Activated naive CD4-positive, alpha-beta T cell treated with anti-CD3 and anti-CD28 coated beads for 36 hours (primary cell): ENCODE measurements at places on chromosomes 3 and 15.

DNA sequence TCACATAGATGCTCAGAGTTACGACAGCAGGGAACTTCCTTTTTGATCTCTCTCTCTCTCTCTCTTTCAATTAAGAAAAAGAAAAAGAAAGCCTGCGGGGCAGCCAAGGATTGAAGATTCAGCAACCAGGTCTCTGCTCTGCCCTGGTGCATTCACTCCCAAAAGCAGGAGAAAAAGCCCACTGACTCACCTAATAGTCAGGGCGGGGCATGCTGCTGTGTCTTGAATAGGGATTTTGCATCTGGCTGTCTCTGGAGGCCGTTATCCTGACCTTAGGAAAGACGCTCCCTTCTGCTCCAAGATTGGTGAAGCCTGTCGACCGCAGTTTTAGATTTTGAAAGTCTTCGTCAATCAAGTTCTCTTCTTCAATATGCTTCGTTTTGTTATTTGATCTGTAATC, 20.8 kb upstream of the ITGB5 start:
- H3K27me3 ChIP-seq = peaks cover 5% of the 10 kb centered on the region
- no peak overlapping the region for H3K4me3 ChIP-seq
- H3K36me3 ChIP-seq = no peaks in the 10 kb centered on the region
- H3K27ac ChIP-seq = no peak overlapping the region

GRCh38 chr3:10883478-10884234, 67.6 kb downstream of the SLC6A11 start:
- H3K4me1 ChIP-seq = no peaks in the 10 kb centered on the region
- DNase-seq = peak; percentile 26
- no peak overlapping the region for H3K4me3 ChIP-seq

GRCh38 chr3:42497009-42497731, 5.3 kb upstream of the VIPR1 start:
- H3K4me1 ChIP-seq = peaks cover 4% of the 10 kb centered on the region
- H3K27ac ChIP-seq = no peak overlapping the region
- H3K36me3 ChIP-seq = no peaks in the 10 kb centered on the region
- no peak overlapping the region for H3K4me3 ChIP-seq
- DNase-seq = no peak

DNA sequence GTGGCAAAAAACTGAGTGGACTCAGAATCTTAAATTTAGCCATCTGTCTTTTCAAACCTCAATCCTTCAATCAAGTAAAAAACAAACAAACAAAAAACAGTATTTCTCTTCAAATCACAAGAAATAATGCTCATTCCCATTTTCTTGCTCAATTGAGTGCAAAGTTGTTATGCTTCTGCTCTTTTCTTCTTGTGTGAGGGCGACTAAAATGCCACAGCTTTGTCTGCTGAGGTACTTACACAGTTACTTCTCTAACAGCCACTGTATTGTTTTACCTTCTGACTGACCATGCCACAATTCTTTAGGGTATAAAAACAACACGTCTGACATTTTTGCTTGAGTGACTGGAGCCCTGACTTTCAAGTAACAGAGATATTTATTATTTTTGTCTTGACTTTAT, 617.4 kb downstream of the NAALADL2 start:
- no peak overlapping the region for H3K27ac ChIP-seq
- no peak overlapping the region for H3K4me3 ChIP-seq
- no peaks in the 10 kb centered on the region for H3K36me3 ChIP-seq
- H3K4me1 ChIP-seq = no peaks in the 10 kb centered on the region
- DNase-seq = no peak
- no peaks in the 10 kb centered on the region for H3K27me3 ChIP-seq

DNA sequence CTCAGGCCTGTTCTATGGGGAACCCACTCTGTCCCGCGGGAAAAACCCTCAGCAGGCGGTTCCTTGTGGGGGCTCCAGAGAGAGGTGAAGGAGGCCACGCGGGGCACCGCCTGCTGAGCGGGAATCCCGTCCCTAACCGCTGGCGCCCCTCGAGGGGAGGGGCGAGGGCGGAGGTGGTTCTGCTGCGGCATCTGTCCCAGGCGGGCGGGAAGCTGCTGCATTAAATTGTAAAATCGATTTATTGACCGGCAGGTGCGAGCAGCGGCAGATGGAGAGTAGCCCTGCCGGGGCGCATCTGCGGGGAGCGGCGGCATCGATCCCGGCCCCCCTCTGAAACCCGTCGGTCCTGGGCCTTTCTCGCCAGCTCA, 3.7 kb upstream of the DLL4 start:
- no peak for DNase-seq
- H3K4me1 ChIP-seq = peaks cover 30% of the 10 kb centered on the region
- H3K4me3 ChIP-seq = no peak overlapping the region
- no peaks in the 10 kb centered on the region for H3K36me3 ChIP-seq
- H3K27ac ChIP-seq = no peak overlapping the region
- peaks cover 40% of the 10 kb centered on the region for H3K27me3 ChIP-seq

GRCh38 chr15:36844534-36844998, 255.8 kb downstream of the MEIS2 start:
- no peak overlapping the region for H3K27ac ChIP-seq
- peaks cover 24% of the 10 kb centered on the region for H3K27me3 ChIP-seq
- H3K4me1 ChIP-seq = no peaks in the 10 kb centered on the region
- no peak for DNase-seq

- no peaks in the 10 kb centered on the region for H3K36me3 ChIP-seq
- H3K4me3 ChIP-seq = no peak overlapping the region
- DNase-seq = peak; percentile 18
- peaks cover 4% of the 10 kb centered on the region for H3K4me1 ChIP-seq
- no peak overlapping the region for H3K27ac ChIP-seq
- H3K27me3 ChIP-seq = no peaks in the 10 kb centered on the region
Observed at GRCh38 chr15:91589360-91589759, 264.1 kb upstream of the SLCO3A1 start.

- peaks cover 2% of the 10 kb centered on the region for H3K27me3 ChIP-seq
- H3K4me1 ChIP-seq = no peaks in the 10 kb centered on the region
- no peak overlapping the region for H3K4me3 ChIP-seq
- H3K36me3 ChIP-seq = no peaks in the 10 kb centered on the region
- no peak for DNase-seq
- no peak overlapping the region for H3K27ac ChIP-seq
Observed at GRCh38 chr3:109430911-109431563, 93.7 kb upstream of the DPPA4 start.

GRCh38 chr15:68335251-68335650, 57.7 kb downstream of the FEM1B start:
- DNase-seq = no peak
- no peaks in the 10 kb centered on the region for H3K4me1 ChIP-seq
- H3K36me3 ChIP-seq = no peaks in the 10 kb centered on the region
- H3K4me3 ChIP-seq = no peak overlapping the region
- H3K27ac ChIP-seq = no peak overlapping the region

DNA sequence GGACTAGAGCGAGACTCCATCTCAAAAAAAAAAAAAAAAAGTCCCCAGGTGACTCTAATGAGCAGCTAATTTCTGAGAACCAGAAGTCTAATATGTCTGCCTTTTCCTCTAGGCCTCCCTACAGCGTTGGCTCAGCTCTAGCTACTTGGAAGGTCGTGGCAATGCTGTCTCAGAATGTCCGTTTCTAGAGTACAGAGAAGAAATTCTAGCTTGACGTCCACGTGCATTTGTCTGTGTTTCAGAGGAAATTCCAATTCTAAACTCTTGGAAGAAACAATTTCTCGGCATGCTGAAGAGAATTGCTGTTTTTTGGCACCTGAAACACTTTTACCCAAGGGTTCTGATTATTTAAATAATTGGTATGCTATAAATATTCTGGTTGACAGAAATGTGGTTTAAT, 78.8 kb downstream of the SOX2 start:
- H3K4me1 ChIP-seq = no peaks in the 10 kb centered on the region
- H3K4me3 ChIP-seq = no peak overlapping the region
- H3K27me3 ChIP-seq = peaks cover 2% of the 10 kb centered on the region
- no peaks in the 10 kb centered on the region for H3K36me3 ChIP-seq
- H3K27ac ChIP-seq = no peak overlapping the region

- H3K27ac ChIP-seq = no peak overlapping the region
- no peak for DNase-seq
- peaks cover 1% of the 10 kb centered on the region for H3K36me3 ChIP-seq
- no peak overlapping the region for H3K4me3 ChIP-seq
- peaks cover 6% of the 10 kb centered on the region for H3K27me3 ChIP-seq
Observed at GRCh38 chr15:52006702-52007340, 12.2 kb upstream of the MAPK6 start.

GRCh38 chr3:134274571-134274970, 23.9 kb upstream of the RYK start:
- no peak for DNase-seq
- no peaks in the 10 kb centered on the region for H3K36me3 ChIP-seq
- peaks cover 27% of the 10 kb centered on the region for H3K27me3 ChIP-seq
- H3K4me1 ChIP-seq = no peaks in the 10 kb centered on the region
- no peak overlapping the region for H3K4me3 ChIP-seq

- no peaks in the 10 kb centered on the region for H3K4me1 ChIP-seq
- no peak overlapping the region for H3K4me3 ChIP-seq
- no peaks in the 10 kb centered on the region for H3K27me3 ChIP-seq
- H3K36me3 ChIP-seq = no peaks in the 10 kb centered on the region
Observed at GRCh38 chr15:78243491-78243941, 9.2 kb upstream of the ACSBG1 start.

- H3K4me1 ChIP-seq = peaks cover 3% of the 10 kb centered on the region
Observed at GRCh38 chr3:42546691-42547213, 35.0 kb downstream of the SEC22C start.

GRCh38 chr3:112781599-112781998, 65.1 kb downstream of the CD200R1L start:
- no peaks in the 10 kb centered on the region for H3K4me1 ChIP-seq
- H3K27me3 ChIP-seq = no peaks in the 10 kb centered on the region
- H3K36me3 ChIP-seq = no peaks in the 10 kb centered on the region
- no peak overlapping the region for H3K27ac ChIP-seq
- H3K4me3 ChIP-seq = no peak overlapping the region

DNA sequence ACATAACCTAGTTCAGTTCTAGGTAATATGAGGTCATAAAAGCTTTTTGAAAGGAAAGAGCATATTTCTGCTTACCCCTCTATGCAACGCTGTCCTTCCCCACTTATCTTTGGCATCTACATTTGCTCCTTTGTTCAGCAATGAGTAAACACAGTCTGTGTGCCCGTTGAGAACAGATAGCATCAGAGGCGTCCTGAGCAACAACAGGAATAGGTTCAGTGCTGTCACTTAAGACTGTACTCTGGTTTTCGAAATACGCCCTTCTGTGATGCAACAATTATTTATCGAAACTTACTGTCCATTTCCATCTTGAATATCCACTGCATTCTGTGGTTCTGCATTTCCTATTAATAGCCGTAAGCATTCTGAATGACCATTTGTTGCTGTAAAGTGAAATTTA, 84.4 kb downstream of the BTD start:
- no peaks in the 10 kb centered on the region for H3K27me3 ChIP-seq
- no peak for DNase-seq
- H3K4me3 ChIP-seq = no peak overlapping the region
- no peaks in the 10 kb centered on the region for H3K4me1 ChIP-seq
